ENCODE measurements at places on chromosomes 7 and 10. TPM values are rescaled to one million over a fixed set of nuclear protein-coding genes. Genes with fewer than 3 reads are reported as not detected.

Gene CALML3
- not detected for total RNA-seq

Gene TBXAS1
- total RNA-seq, result 2.5 TPM

Gene SPDYE11
- total RNA-seq, result not detected

Gene LIPF
- total RNA-seq, result not detected

Gene ASIC3
- total RNA-seq, result 2.2 TPM

Gene BBS9
- 16.5 TPM for total RNA-seq

GRCh38 chr7:36155811-36156361 is 2.8 kb downstream of the EEPD1 start:
- H3K4me1 ChIP-seq, result peaks cover 28% of the 10 kb centered on the region
- no peak for DNase-seq
- no peaks in the 10 kb centered on the region for H3K36me3 ChIP-seq
- no peaks in the 10 kb centered on the region for H3K27me3 ChIP-seq
- peak overlapping the region; percentile 36 for H3K4me3 ChIP-seq
- no peak overlapping the region for H3K27ac ChIP-seq

- peaks cover 2% of the 10 kb centered on the region for H3K27me3 ChIP-seq
- peaks cover 3% of the 10 kb centered on the region for H3K4me1 ChIP-seq
- DNase-seq, result no peak
- H3K27ac ChIP-seq, result no peak overlapping the region
- H3K4me3 ChIP-seq, result no peak overlapping the region
Measured at GRCh38 chr10:71599518-71599917, 120.1 kb downstream of the C10orf105 start.

DNA sequence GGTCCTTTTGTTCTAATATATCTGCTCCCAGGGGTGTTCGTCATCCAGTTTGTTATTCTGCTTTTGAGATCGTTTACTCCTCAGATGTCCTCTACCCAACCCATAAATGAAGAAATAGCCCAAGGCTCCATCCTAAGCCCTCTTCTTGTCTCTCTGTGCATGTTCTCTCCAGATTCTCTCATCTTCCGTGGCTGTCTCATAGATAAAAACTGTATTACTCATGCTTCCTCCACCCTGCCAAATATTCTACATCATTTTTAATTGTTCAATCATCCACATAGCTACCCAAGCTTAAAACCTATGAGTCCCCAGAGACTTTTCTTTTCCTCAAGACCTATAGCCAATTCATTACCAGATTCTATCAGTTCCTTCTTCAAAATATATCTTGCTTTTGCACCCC is 44.9 kb downstream of the CAV1 start:
- H3K27me3 ChIP-seq, result no peaks in the 10 kb centered on the region
- H3K27ac ChIP-seq, result peak overlapping the region; percentile 34
- H3K4me3 ChIP-seq, result no peak overlapping the region
- peaks cover 61% of the 10 kb centered on the region for H3K4me1 ChIP-seq

GRCh38 chr10:24552346-24553016 is 171.2 kb downstream of the ARHGAP21 start:
- H3K4me1 ChIP-seq, result peaks cover 7% of the 10 kb centered on the region
- no peak overlapping the region for H3K4me3 ChIP-seq
- no peak overlapping the region for H3K27ac ChIP-seq
- H3K36me3 ChIP-seq, result peaks cover 3% of the 10 kb centered on the region
- DNase-seq, result no peak
- peaks cover 17% of the 10 kb centered on the region for H3K27me3 ChIP-seq

DNA sequence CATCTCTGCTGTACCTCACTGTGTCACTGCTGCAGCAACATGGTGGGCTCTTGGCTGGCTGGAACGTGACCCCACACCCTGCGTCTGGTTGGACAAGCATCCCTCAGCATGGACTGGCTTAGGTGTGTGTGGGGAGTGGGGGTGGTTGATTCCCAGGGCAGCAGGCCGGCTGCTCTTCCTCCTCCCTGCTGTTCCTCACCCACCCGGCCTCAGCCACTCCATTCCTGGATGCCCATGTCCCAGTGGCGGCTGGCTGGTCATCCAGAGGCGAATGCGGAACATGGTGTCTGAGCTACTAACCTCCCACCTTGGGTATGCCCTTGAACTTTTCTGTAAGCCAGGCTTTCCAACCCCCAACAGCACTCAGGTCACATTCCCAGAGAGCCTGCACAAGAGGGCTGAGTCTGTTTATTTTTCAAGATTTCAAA is 81.2 kb downstream of the GRK5 start:
- no peak overlapping the region for H3K27ac ChIP-seq
- H3K36me3 ChIP-seq, result no peaks in the 10 kb centered on the region

- H3K27me3 ChIP-seq, result no peaks in the 10 kb centered on the region
- no peaks in the 10 kb centered on the region for H3K36me3 ChIP-seq
- peaks cover 27% of the 10 kb centered on the region for H3K4me1 ChIP-seq
Measured at GRCh38 chr10:52215745-52216361, 98.2 kb upstream of the DKK1 start.

DNA sequence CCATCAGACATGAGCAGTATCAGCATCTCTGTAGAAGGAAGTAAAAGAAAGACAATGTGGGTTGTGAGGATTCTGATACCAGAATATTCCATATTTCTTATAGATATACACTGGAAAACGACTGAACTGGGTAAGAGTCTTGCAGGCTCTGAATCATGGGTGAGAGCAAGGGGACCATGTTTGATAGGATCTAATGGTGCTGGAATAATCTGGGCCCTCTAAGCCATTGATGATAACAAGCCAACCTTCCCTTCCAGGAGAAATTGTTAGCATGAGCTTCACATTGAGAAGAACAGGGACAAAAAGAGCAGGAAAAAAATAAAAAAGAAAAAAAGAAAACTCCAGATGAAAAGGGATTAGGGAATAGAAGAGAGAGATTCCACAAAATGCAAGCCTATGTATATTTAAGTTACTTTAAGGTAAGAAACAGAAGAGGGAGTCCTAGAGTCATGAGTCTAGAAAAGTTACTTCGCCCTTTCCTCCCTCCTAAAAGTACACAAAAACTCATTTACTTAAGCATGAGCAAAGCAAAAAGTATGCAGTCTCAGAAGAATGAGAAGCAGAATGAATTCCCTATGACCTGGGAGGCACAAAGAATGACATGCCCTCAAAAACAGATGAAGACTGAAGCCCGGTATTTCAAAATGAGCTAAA is 181.9 kb downstream of the TMEM26 start:
- DNase-seq, result no peak
- H3K27me3 ChIP-seq, result peaks cover 2% of the 10 kb centered on the region
- peak overlapping the region; percentile 70 for H3K27ac ChIP-seq
- H3K4me3 ChIP-seq, result no peak overlapping the region
- H3K4me1 ChIP-seq, result peaks cover 12% of the 10 kb centered on the region

DNA sequence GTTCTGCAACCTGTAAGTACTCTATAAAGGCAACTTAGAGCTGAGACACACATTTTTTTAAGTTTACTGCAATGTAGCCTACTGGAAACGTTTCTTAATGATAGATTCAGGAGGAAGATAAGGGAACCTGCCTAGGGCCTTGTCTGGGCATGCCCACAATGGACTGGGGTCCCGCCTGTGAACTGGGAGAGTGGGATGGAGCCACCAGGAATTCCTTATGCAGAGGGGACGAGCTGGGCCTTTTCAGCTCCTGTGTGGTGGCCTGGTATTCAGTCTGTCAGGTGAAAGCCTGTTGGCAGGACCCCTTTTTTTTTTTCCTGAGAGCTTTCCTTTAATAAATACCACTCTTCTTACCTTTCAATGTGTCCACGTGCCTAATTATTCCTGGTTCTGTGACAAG is 384.4 kb upstream of the ZWINT start:
- H3K27ac ChIP-seq, result no peak overlapping the region
- no peaks in the 10 kb centered on the region for H3K36me3 ChIP-seq
- no peak for DNase-seq
- no peaks in the 10 kb centered on the region for H3K4me1 ChIP-seq
- H3K4me3 ChIP-seq, result no peak overlapping the region
- H3K27me3 ChIP-seq, result no peaks in the 10 kb centered on the region

- H3K4me3 ChIP-seq, result peak within 1 kb of the TSS; percentile 25
- H3K27me3 ChIP-seq, result peaks cover 31% of the 10 kb centered on the region
- DNase-seq, result no peak
- no peak within 1 kb of the TSS for H3K27ac ChIP-seq
- peaks cover 18% of the 10 kb centered on the region for H3K4me1 ChIP-seq
Measured at GRCh38 chr10:5094265-5095205, at the start of gene AKR1C3. Gene AKR1C3 (plus strand): TSS chr10:5094414. CDS start chr10:5094445, 31 bp downstream.

DNA sequence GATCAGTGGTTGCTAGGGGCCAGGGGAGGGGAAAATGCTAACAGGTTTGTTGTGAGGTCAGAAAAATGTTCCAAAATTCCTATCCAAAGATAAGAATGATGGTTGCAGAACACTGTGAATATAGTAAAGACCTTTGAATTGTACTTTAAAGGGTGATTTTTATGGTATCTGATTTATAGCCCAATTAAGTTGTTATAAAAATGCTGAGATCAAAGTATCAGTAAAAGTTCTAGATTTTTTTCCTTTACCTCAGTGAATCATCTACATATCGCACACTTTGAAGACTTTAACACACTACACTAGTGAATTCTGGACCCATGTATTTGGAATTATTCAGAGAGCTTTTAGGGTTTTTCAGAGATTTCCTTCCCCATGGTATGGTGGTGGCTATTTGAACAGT is 275.4 kb downstream of the WDR37 start:
- H3K4me3 ChIP-seq, result no peak overlapping the region
- H3K4me1 ChIP-seq, result peaks cover 22% of the 10 kb centered on the region
- no peak overlapping the region for H3K27ac ChIP-seq
- H3K36me3 ChIP-seq, result no peaks in the 10 kb centered on the region
- DNase-seq, result no peak

GRCh38 chr7:25694211-25694610 is 457.8 kb upstream of the NFE2L3 start:
- peaks cover 66% of the 10 kb centered on the region for H3K4me1 ChIP-seq
- no peak for DNase-seq
- H3K27me3 ChIP-seq, result no peaks in the 10 kb centered on the region
- peak overlapping the region; percentile 80 for H3K27ac ChIP-seq
- H3K36me3 ChIP-seq, result peaks cover 1% of the 10 kb centered on the region

DNA sequence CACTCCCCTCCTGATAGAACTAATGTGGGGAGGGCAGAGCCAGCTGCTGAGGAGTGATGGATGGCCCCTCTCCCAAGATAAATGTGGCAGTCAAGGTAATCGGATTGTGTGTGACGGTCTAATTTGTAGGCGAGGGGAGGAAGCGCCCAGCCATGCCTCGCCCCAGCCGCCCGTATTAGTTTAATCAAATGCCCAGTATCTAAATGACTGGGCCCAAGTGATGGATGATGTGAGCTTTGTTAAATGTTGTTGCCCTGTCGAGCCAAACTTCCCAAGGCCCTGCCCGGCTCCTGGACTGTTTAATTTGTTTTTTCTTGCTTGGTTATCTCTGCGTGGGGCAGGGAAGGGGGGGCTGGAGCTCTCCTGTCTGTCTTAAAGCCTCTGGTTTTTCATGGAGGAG is 88.4 kb upstream of the PPIF start:
- peaks cover 4% of the 10 kb centered on the region for H3K36me3 ChIP-seq
- no peak overlapping the region for H3K27ac ChIP-seq
- no peak for DNase-seq

Data from chondrocyte (in vitro differentiated cells).